BJ (cell line): ENCODE measurements at places on chromosomes 5 and 9.

GRCh38 chr5:61273279-61273975 lies 58.6 kb upstream of the ZSWIM6 start:
- no peak for DNase-seq

GRCh38 chr5:23208959-23209431 lies 298.4 kb upstream of the PRDM9 start:
- no peak for DNase-seq

- peak; percentile 65 for DNase-seq
Measured at GRCh38 chr5:95600557-95600956, 19.3 kb upstream of the GPR150 start.

DNA sequence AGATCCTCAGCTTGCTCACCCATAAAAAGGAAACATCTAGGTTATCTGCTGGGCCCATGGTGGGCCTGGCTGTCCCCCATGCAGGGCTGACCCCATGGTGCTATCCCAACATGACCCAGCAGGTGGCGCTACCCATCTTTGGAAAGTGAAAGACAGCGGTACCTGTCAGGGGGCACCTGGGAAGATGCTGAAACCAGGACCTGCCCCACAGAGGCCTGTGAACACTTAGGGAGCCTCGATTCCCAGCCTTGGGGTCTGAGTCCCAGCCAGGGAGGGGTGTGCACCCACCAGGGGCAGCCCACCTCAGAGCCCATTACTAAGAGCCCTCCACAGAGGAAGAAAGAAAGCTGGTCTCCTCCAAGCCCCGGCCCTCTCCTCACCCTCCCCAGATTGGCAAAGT lies 46.6 kb upstream of the IPPK start:
- no peak for DNase-seq

DNA sequence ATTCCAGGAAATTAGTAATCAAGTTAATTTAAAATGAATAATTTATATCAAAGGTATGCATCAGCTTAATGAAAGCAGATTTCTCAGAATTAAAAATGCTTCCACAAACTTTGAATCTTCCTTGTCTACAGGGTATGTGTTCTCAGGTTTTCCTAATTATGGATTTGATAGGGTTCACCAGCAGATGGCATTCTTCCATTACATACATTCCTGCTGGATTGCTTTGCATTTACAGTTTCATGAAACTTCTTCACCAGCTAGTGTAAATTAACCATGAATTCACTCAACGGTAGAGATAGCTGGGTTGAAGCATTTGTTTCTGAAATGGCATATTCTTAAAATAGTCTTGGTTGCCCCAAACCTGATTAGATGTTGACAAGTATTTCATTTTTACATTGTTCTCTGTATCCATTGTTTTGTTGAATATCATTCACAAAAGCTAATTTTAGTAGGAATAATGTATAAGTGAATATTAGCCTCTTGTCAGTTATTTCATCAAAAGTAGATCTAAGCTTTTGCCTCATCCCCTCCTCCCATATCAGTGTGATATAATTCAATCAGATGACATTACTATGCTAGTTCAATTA lies 68.7 kb upstream of the WDR41 start:
- DNase-seq, result no peak

- DNase-seq, result no peak
Measured at GRCh38 chr9:21624675-21625644, 142.8 kb upstream of the IFNE start.

- DNase-seq, result no peak
Measured at GRCh38 chr9:80890124-80890523, 799.2 kb downstream of the TLE1 start.

DNA sequence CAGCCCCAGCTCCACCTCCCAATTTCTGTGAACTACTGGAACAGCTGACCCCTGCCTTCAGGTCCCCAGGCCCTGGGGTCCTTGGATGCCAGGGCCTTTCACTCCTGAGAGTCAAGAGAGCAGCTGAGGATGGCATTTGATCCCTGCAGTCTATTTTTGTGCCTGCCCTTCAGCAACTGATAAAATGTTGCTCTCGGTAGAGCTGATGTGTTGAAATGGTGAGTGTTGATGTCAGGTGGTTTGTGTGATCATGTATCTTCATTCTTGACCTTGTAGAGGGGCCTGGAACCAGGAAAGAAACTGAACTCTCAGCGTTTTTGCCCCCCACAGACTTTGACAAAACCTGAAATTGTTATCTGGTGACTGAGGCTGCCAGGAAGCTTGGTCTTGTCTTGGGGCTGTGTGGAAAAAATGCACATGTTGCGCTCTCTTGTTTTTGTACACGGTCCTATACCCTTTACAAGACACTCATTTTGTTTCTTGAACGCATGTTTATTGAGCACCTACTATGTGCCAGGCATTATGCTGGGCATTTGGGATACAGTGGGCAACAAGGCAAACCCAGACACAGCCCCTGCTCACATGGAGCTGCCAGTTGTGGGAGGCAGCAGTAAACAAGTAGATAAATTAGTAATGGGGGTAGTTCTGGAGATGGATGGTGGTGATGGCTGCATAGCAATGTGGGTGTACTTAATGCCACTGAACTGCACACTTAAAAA lies 78.3 kb downstream of the PPARGC1B start:
- DNase-seq, result no peak

DNA sequence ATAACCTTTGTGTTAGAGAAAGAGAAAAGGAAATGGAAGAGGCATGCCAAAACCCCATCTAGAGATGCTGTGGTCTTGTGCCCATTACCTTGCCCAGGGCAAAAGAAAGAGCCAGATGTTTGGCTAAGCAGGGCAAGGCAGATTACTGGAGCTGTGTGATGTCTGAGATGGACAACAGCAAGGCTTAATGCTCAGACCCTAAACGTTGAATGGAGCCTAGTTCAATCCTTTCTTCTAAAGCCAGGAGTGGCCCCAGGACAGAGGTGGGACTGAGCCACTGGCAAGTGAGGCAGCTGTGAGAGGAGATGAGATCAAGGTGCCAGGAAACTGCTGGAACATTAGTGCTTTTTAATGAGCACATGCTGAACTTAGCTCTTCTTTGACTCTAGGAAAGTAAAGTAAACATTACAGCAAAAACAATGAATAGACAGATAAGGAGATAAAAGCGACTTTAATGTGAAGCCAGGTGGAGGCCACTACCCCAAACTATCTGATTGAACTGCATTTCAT lies 143.0 kb upstream of the EGFLAM start:
- no peak for DNase-seq

GRCh38 chr9:115109486-115109885 lies 8.5 kb downstream of the TNC start:
- DNase-seq, result no peak

- peak; percentile 41 for DNase-seq
Measured at GRCh38 chr5:139104577-139105276, 93.4 kb downstream of the SIL1 start.

DNA sequence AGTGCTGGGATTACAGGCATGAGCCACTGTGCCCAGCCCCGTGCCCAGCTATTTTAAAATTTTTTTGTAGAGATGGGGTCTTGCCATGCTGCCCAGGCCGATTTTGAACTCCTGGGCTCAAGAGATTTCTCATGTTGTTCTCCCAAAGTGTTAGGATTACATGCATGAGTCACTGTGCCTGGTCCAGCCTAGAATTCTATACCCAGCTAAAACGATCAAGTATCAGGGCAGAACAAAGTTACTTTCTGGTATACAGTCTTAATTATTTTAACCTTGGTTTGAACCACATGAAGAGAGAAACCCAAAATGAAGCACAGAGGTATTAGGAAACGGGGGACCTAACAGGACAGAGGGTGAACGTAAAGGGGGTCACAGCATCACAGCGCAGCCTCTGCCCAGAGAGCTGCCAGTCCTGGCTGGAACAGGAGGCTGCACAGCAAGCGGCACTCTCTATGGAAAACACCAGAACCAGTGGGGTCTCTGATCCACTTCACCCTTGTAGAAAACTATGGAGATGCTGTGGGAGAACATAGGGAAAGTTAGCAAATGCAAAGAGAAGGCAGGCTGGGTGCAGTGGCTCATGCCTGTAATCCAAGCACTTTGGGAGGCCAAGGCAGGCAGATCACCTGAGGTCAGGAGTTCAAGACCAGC lies 10.2 kb downstream of the SQSTM1 start:
- no peak for DNase-seq

- DNase-seq, result no peak
Measured at GRCh38 chr9:1759009-1759408, 256.1 kb upstream of the SMARCA2 start.

GRCh38 chr5:173201636-173202265 lies 33.3 kb downstream of the NKX2-5 start:
- peak; percentile 32 for DNase-seq

GRCh38 chr5:158198636-158199035 lies 339.7 kb upstream of the CLINT1 start:
- no peak for DNase-seq

DNA sequence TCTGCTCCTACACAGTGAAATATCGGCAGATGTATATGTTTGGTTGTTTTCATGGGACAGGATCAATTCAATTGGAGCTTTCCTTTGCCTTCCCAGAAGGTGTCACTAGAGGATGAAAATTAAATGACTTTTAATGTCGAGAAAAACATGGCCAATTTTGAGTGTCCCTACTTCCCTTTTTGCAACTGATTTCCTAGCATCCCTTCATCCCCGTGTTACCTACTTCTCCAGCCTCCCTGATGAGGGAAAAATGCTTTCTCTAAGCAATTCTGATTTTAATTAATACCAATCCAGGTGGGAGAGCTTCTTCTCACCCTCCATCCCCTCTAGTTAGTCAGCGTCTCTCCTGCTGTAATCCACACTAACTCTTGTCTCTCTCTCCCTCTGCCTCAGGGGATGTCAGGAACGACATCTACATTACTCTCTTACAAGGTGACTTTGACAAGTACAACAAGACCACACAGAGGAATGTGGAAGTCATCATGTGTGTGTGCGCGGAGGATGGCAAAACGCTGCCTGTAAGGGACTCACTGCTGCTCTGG lies 64.9 kb downstream of the DOCK2 start:
- no peak for DNase-seq

GRCh38 chr5:32506201-32506661 lies 61.7 kb upstream of the ZFR start:
- DNase-seq, result no peak

DNA sequence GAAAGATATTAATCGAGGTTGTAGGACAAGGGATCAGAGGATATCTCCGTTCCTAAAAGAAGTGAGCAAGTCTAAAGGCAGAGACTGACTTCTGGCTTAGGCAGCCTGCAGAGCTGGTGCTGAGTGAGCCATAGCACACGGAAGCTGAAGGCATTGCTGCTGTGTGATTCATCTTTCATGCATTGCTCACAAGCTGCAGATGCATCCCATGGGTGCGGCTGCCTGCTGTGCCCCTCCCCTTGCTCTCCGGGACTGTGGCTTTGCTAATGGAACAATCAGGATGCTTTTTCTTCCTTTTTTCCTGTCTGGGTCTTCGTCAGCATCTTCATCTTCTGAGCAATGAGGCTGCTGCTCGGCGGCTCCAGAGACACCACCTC lies 341.4 kb downstream of the DIRAS2 start:
- peak; percentile 63 for DNase-seq

DNA sequence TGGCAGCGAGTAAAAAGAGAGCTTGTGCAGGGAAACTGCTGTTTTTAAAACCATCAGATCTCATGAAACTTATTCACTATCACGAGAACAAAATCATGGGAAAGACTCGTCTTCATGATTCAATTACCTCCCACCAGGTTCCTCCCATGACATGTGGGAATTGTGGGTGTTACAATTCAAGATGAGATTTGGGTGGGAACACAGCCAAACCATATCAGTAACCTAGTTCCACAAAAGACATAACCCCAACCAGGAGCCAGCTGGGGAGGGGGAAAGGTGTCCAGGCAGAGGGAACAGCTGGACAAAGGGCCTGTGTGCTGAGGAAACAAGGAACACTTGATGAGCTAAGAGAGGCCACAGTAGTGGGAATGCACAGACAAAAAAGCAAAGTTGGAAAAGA lies 71.1 kb downstream of the BASP1 start:
- DNase-seq, result no peak

- no peak for DNase-seq
Measured at GRCh38 chr5:36052538-36052937, 14.1 kb downstream of the UGT3A2 start.

DNA sequence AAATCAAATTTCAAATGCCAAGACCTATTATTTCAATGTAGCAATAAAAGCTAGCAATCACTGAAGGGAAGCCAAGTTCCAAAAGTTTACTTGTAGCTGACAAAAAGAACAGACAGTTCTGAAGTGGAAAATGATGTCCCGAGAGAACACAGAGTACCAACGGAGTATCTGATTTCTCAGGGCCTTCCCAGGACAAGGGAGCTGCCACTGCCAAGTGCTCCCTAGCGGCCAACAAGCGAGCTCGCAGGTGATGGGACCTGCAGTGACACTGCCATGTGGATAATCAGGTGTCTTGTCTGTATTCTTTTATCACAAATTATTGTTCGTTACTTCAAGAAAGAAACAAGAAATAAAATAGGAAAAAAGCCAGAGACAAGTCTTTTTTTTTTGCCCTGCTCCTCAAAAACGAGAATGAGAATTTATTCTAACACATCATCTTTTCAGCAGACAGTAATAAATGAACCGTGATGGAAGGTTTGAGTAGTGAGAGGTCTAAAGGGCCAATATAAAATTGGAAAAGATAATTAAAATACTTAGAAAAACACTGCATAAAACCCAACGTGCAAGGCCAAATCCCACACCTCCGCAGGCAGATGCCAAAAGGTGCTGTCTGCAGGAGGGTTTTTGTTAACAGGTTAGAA lies 159.4 kb downstream of the MYO10 start:
- no peak for DNase-seq

GRCh38 chr9:13952906-13953305 lies 361.0 kb downstream of the NFIB start:
- DNase-seq, result no peak

GRCh38 chr9:5518171-5518936 lies 8.0 kb downstream of the PDCD1LG2 start:
- no peak for DNase-seq

DNA sequence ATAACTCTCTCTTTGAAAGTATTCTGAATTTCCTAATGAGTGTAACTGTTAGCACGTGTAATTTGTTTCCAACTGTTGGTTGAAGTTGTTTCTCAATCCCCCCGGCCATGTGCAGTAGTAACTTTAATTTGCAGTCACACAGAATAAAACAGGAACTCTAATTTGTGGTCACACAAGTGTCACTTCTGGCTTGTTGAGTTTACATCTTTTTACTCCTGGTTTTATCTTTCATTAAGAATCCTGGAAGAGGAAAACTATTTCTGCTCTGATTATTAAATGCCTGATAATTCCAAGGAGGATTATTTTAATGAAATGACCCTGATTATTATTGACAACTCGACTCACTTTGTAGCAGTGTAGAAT lies 1.2 kb downstream of the SCAMP1 start:
- DNase-seq, result no peak

- no peak for DNase-seq
Measured at GRCh38 chr9:119160551-119160950, 208.7 kb downstream of the BRINP1 start.

GRCh38 chr9:110255463-110256379 lies 586 bp downstream of the TXN start:
- no peak for DNase-seq

- peak; percentile 22 for DNase-seq
Measured at GRCh38 chr9:126956917-126957686, 42.5 kb downstream of the RALGPS1 start.

GRCh38 chr9:108272349-108272899 lies 583.4 kb downstream of the ACTL7B start:
- no peak for DNase-seq

GRCh38 chr9:104506565-104506964 lies 2.5 kb downstream of the OR13F1 start:
- DNase-seq, result no peak
